ENCODE measurements at places on chromosomes 5 and 9. TPM values are rescaled to one million over a fixed set of nuclear protein-coding genes. Genes with fewer than 3 reads are reported as not detected.
A peak's percentile ranks its signal among the peaks of the same experiment; 100 is the strongest.

GRCh38 chr9:85258823-85259370 is 482.9 kb downstream of the AGTPBP1 start:
- no peaks in the 10 kb centered on the region for H3K4me1 ChIP-seq
- no peaks in the 10 kb centered on the region for H3K36me3 ChIP-seq
- H3K27ac ChIP-seq, result no peak overlapping the region
- DNase-seq, result peak; percentile 65
- H3K27me3 ChIP-seq, result no peaks in the 10 kb centered on the region

- H3K27me3 ChIP-seq, result no peaks in the 10 kb centered on the region
- no peak for DNase-seq
- H3K4me1 ChIP-seq, result no peaks in the 10 kb centered on the region
- no peak overlapping the region for H3K4me3 ChIP-seq
Measured at GRCh38 chr5:86806206-86806605, 188.5 kb downstream of the COX7C start.

DNA sequence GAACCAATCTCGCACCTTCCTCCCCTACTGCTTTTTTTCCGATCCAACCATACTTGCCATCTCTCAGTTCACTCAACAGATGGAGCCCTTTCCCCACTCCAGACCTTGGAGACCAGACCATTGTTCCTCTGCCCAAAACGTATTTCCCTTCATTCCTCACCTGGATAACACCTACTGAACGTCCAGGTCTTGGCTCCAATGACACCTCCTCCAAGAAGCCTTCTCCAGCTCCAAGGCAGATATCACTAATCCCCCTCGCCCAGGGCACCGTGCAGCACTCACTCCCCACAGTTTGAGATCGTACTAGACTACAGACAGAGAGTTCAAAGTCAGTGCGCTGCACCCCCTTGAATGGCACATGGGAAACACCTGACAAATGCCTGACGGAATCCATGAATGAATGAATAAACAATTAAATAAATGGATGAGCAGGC is 47.1 kb upstream of the AKNA start:
- H3K4me3 ChIP-seq, result no peak overlapping the region
- H3K27ac ChIP-seq, result no peak overlapping the region

GRCh38 chr5:119795768-119796167 is 166.4 kb downstream of the FAM170A start:
- no peak for DNase-seq
- H3K27ac ChIP-seq, result no peak overlapping the region
- H3K4me1 ChIP-seq, result no peaks in the 10 kb centered on the region
- H3K4me3 ChIP-seq, result no peak overlapping the region
- no peaks in the 10 kb centered on the region for H3K36me3 ChIP-seq

- peak; percentile 85 for DNase-seq
- peaks cover 2% of the 10 kb centered on the region for H3K27me3 ChIP-seq
- H3K4me3 ChIP-seq, result no peak overlapping the region
Measured at GRCh38 chr5:133610489-133611356, 1.6 kb downstream of the FSTL4 start.

- no peak overlapping the region for H3K4me3 ChIP-seq
- no peaks in the 10 kb centered on the region for H3K36me3 ChIP-seq
- H3K27me3 ChIP-seq, result no peaks in the 10 kb centered on the region
- peak overlapping the region; percentile 22 for H3K27ac ChIP-seq
- no peak for DNase-seq
- no peaks in the 10 kb centered on the region for H3K4me1 ChIP-seq
Measured at GRCh38 chr5:54159893-54160195, 150.5 kb downstream of the ARL15 start.

DNA sequence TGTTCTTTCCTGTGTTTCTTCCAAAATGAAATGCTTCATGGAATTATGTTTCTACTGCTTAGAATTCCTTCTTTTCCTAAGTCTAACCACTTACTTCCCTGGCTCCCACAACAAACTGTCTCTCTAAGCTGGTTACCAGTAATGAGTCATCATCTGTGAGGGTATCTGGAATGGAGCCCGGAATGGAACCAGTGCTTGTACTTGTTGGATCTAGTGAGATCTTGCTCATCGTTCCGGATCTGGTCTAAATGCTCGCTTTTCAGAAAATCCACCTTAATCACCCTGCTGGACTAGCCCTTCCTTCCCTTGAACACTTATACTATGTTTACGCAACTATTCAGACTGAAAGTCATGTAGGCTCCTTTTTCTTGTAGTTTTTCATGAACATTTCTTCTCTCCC is 184.8 kb downstream of the PBX3 start:
- no peaks in the 10 kb centered on the region for H3K4me1 ChIP-seq
- H3K27ac ChIP-seq, result no peak overlapping the region
- no peaks in the 10 kb centered on the region for H3K27me3 ChIP-seq
- no peak for DNase-seq
- no peak overlapping the region for H3K4me3 ChIP-seq

DNA sequence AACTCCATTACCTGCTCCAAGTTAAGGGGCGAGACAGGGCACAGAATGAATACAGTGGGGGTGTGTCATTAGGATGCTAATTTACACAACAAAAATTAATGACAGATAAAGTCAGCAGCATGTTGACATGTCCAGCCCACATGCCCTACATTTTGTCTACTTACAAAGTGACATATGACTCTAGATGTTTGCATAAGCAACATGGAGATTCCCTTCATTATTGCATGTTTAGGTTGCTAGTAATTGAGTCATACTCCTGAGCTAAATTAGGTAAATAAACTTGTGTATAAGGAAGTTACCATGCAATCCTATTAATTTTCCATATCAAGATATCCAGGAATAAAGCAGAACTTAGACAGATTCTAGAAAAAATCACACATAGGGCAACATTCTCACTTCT is 232.2 kb downstream of the PDE4D start:
- no peaks in the 10 kb centered on the region for H3K36me3 ChIP-seq
- no peaks in the 10 kb centered on the region for H3K4me1 ChIP-seq
- no peak for DNase-seq

GRCh38 chr9:29211580-29212396 is 1638.5 kb upstream of the C9orf72 start:
- no peaks in the 10 kb centered on the region for H3K36me3 ChIP-seq
- no peaks in the 10 kb centered on the region for H3K4me1 ChIP-seq
- H3K27ac ChIP-seq, result no peak overlapping the region

Gene PURA
- total RNA-seq, result 46.2 TPM

Gene STPG3
- not detected for total RNA-seq

Gene MUSK
- total RNA-seq, result 1.6 TPM

Gene ARL10
- 13.3 TPM for total RNA-seq

Gene IRGM
- not detected for total RNA-seq

Gene PLAC8L1
- total RNA-seq, result 0.87 TPM

All from aorta (tissue), 5 donors.